ENCODE measurements at places on chromosomes 11 and 22. TPM values are rescaled to one million over a fixed set of nuclear protein-coding genes. Genes with fewer than 3 reads are reported as not detected.
A peak's percentile ranks its signal among the peaks of the same experiment; 100 is the strongest.

- H3K27ac ChIP-seq = peak overlapping the region; percentile 43
- H3K36me3 ChIP-seq = peaks cover 11% of the 10 kb centered on the region
- no peak for DNase-seq
- H3K27me3 ChIP-seq = no peaks in the 10 kb centered on the region
These were observed 78.1 kb downstream of the KIAA1671 start for GRCh38 chr22:25030636-25031035.

DNA sequence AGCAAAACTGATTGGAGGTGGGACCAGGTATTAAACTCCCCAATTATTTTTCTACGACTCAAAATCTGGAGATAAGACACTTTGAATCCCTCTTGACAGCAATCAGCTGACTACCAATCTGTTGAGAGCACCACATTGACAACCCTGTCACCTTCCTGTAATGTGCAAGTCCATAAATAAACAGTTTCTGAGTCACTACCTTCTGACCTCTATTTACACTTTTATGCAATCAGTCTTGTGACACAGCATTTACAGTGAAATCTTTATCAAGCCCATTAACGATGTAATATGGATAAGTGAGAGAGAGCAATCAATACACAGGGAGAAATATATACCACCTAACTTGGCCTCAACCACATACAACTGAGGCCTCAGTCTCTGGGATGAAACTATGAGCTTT lies 283.7 kb upstream of the ANO5 start:
- no peaks in the 10 kb centered on the region for H3K27me3 ChIP-seq
- no peaks in the 10 kb centered on the region for H3K4me1 ChIP-seq
- no peak overlapping the region for H3K4me3 ChIP-seq
- no peak overlapping the region for H3K27ac ChIP-seq
- no peaks in the 10 kb centered on the region for H3K36me3 ChIP-seq
- DNase-seq = no peak

GRCh38 chr11:116731097-116731761 lies 41.6 kb downstream of the BUD13 start:
- no peak overlapping the region for H3K4me3 ChIP-seq
- no peak for DNase-seq
- no peak overlapping the region for H3K27ac ChIP-seq
- H3K27me3 ChIP-seq = peaks cover 5% of the 10 kb centered on the region

- H3K4me3 ChIP-seq = no peak overlapping the region
- H3K27me3 ChIP-seq = no peaks in the 10 kb centered on the region
- H3K4me1 ChIP-seq = peaks cover 6% of the 10 kb centered on the region
- H3K36me3 ChIP-seq = no peaks in the 10 kb centered on the region
- DNase-seq = no peak
These were observed 47.1 kb downstream of the ZNRF3 start for GRCh38 chr22:28930357-28931007.

GRCh38 chr11:12143461-12144258 lies 33.3 kb downstream of the MICAL2 start:
- no peak overlapping the region for H3K4me3 ChIP-seq
- peaks cover 23% of the 10 kb centered on the region for H3K36me3 ChIP-seq
- H3K27ac ChIP-seq = peak overlapping the region; percentile 65

DNA sequence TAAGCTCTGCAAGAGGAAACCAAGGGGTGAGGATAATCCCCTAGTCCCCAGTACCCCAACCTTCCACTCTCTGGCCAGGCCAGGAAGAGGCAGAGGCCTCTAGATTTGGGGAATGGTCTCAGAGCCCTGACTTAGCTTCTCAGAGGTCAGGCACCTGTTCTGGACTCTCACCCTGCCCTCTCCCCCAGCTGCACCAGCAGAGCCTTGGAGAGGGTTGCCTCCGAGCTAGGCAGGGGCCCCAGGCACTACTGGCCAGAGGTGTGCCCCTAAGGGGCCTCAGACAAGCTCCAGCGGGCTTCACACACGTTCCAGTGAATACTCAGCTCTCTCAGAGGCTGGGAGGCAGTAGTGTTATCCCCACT lies 8.0 kb downstream of the FREY1 start:
- H3K4me3 ChIP-seq = peak overlapping the region; percentile 64
- no peak overlapping the region for H3K27ac ChIP-seq
- no peak for DNase-seq
- H3K36me3 ChIP-seq = no peaks in the 10 kb centered on the region
- peaks cover 4% of the 10 kb centered on the region for H3K27me3 ChIP-seq

- H3K27me3 ChIP-seq = no peaks in the 10 kb centered on the region
- H3K36me3 ChIP-seq = peaks cover 8% of the 10 kb centered on the region
- no peak overlapping the region for H3K4me3 ChIP-seq
- no peak for DNase-seq
These were observed 15.3 kb downstream of the MICAL2 start for GRCh38 chr11:12125609-12126149.

GRCh38 chr11:94866936-94867795 lies 99.0 kb downstream of the AMOTL1 start:
- no peaks in the 10 kb centered on the region for H3K27me3 ChIP-seq
- H3K36me3 ChIP-seq = peaks cover 60% of the 10 kb centered on the region
- no peaks in the 10 kb centered on the region for H3K4me1 ChIP-seq

DNA sequence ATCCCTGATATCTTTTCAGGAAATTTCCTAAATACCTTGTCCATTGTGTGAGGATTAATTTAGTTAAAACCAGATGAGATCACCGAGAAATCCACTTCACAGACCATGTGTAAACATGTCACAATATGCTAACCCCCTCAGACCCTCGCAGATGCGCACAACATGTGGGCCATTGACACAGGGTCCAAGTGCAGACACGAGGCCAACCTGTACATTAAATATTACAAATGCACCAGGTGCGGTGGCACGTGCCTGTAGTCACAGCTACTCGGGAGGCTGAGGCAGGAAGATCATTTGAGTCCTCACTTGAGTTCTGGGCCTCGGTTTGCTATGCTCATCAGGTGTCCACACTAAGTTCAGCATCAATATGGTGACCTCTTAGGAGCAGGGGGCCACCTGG lies 9.9 kb upstream of the TMPRSS4 start:
- H3K4me1 ChIP-seq = no peaks in the 10 kb centered on the region
- H3K27ac ChIP-seq = no peak overlapping the region
- H3K4me3 ChIP-seq = no peak overlapping the region
- DNase-seq = no peak
- H3K36me3 ChIP-seq = no peaks in the 10 kb centered on the region

DNA sequence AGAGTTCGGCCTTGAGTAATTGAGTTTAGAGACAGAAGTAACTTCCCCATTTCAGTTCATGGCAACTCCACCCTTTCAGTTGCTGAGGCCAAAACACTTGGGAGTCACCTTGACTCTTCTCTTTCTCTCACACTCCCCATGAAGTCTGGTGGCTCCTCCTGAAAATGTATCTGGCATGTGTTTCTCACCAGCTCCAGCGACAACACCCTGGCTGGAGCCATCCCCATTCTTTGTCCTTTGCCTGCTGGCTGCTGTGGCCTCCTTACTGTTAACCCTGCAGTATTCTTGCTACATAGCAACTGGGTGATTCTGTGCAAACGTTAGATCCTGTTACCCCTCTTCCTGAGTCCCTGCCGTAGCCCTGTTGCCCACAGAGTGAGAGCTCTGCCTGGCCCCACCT lies 23.8 kb downstream of the SLC6A5 start:
- H3K4me3 ChIP-seq = no peak overlapping the region
- no peaks in the 10 kb centered on the region for H3K36me3 ChIP-seq
- H3K4me1 ChIP-seq = no peaks in the 10 kb centered on the region
- no peak overlapping the region for H3K27ac ChIP-seq
- H3K27me3 ChIP-seq = peaks cover 20% of the 10 kb centered on the region
- DNase-seq = no peak

GRCh38 chr11:128480066-128480465 lies 107.3 kb downstream of the ETS1 start:
- peaks cover 49% of the 10 kb centered on the region for H3K36me3 ChIP-seq
- DNase-seq = no peak
- H3K4me3 ChIP-seq = no peak overlapping the region
- H3K4me1 ChIP-seq = peaks cover 60% of the 10 kb centered on the region
- H3K27me3 ChIP-seq = no peaks in the 10 kb centered on the region

- no peaks in the 10 kb centered on the region for H3K36me3 ChIP-seq
- H3K4me1 ChIP-seq = no peaks in the 10 kb centered on the region
- peaks cover 2% of the 10 kb centered on the region for H3K27me3 ChIP-seq
- H3K4me3 ChIP-seq = no peak overlapping the region
These were observed 724.5 kb upstream of the CNTN5 start for GRCh38 chr11:98296091-98296880.

GRCh38 chr22:29219881-29220670 lies 14.4 kb downstream of the EMID1 start:
- no peak overlapping the region for H3K4me3 ChIP-seq
- peaks cover 6% of the 10 kb centered on the region for H3K27me3 ChIP-seq
- no peak for DNase-seq
- no peak overlapping the region for H3K27ac ChIP-seq
- no peaks in the 10 kb centered on the region for H3K36me3 ChIP-seq
- H3K4me1 ChIP-seq = no peaks in the 10 kb centered on the region

- H3K4me3 ChIP-seq = no peak overlapping the region
- no peak for DNase-seq
- H3K27ac ChIP-seq = peak overlapping the region; percentile 53
- H3K4me1 ChIP-seq = peaks cover 55% of the 10 kb centered on the region
- H3K36me3 ChIP-seq = no peaks in the 10 kb centered on the region
These were observed 56.4 kb downstream of the UBASH3B start for GRCh38 chr11:122711831-122712381.

DNA sequence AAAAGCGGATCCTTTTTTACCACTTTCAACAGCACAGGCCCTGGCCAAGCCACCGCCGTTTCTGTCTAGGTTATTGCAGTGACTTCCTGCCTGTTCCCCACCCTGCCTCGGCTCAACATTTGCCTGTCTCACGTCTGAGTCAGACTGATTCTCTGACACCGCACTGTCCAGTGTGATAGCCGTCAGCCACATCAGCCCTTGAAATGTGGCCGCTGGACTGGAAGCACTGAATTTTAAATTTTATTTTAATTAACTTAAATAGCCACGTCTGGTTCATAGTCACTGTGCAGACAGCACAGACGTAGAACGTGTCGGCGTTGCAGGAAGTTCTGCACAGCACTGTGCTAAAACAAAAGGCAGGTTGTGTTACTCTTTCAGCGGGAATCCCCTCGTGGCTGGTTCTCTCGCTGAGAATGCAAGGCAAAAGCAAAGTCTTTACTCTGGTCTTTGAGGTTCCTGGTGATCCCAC lies 56.3 kb upstream of the ADSL start:
- H3K36me3 ChIP-seq = peaks cover 23% of the 10 kb centered on the region
- DNase-seq = no peak
- no peaks in the 10 kb centered on the region for H3K27me3 ChIP-seq
- H3K27ac ChIP-seq = no peak overlapping the region
- H3K4me1 ChIP-seq = no peaks in the 10 kb centered on the region
- no peak overlapping the region for H3K4me3 ChIP-seq

The DCPS gene
- total RNA-seq = 14.8 TPM

The GLYATL2 gene
- not detected for total RNA-seq

The FGF3 gene
- not detected for total RNA-seq

The TLCD5 gene
- total RNA-seq = 8.8 TPM

The KDM2A gene
- total RNA-seq = 53.5 TPM

The HORMAD2 gene
- not detected for total RNA-seq

The UBQLN3 gene
- 0.13 TPM for total RNA-seq

The MS4A15 gene
- not detected for total RNA-seq

The GLB1L2 gene
- 0.34 TPM for total RNA-seq

The TAF10 gene
- 124 TPM for total RNA-seq

The FAT3 gene
- total RNA-seq = 21.3 TPM

The TEX54 gene
- total RNA-seq = 0.65 TPM

The MN1 gene
- total RNA-seq = 119 TPM

The TYR gene
- total RNA-seq = not detected

The FAM83F gene
- 0.22 TPM for total RNA-seq

The CLNS1A gene
- total RNA-seq = 70.3 TPM

The TSSK2 gene
- not detected for total RNA-seq

The PISD gene
- 32.8 TPM for total RNA-seq

The B4GALNT4 gene
- 37.0 TPM for total RNA-seq

Data from chondrocyte (in vitro differentiated cells).